ENCODE measurements at places on chromosomes 7 and 10.

DNA sequence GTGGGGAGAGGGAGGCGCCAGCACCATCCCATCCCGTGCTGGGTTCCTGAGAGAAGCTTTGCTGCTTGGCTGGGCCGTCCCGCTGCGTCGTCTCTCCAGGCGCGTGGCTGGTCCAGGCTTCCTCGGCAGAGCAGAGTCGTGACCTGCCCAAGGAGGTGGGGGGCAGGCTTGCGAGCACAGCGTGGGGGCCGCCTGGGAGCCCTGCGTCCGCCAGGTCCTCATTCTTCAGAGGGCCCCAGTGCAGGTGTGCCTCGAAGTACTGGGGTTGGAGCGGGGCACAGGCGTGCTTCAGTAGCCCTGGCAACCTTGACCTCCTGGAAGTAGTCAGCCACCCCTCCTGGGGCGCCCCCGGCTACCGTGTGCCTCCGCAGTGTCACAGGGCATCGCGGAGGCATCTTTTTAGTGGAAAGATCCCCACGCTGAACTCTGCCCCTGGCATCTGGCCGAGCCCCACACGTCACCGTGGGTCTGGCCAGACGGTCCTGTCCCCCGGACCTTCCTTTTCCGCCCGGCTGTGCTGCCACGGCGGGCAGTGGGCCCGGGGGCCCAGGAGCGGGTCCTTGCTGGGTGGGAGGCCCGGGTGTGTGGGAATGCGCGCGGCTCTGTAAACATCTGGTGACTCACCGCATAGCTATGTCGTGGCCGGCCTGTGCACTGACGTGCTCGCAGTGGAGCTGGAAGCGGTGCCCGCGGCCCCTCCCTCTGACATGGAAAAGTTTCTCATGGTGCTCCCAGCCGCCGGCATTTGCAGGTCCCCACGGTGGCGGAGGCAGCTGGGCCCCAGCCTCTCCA is 6.4 kb downstream of the MAFK start:
- DNase-seq = no peak

GRCh38 chr7:102197161-102197560 is 89.5 kb upstream of the SH2B2 start:
- no peak for DNase-seq

DNA sequence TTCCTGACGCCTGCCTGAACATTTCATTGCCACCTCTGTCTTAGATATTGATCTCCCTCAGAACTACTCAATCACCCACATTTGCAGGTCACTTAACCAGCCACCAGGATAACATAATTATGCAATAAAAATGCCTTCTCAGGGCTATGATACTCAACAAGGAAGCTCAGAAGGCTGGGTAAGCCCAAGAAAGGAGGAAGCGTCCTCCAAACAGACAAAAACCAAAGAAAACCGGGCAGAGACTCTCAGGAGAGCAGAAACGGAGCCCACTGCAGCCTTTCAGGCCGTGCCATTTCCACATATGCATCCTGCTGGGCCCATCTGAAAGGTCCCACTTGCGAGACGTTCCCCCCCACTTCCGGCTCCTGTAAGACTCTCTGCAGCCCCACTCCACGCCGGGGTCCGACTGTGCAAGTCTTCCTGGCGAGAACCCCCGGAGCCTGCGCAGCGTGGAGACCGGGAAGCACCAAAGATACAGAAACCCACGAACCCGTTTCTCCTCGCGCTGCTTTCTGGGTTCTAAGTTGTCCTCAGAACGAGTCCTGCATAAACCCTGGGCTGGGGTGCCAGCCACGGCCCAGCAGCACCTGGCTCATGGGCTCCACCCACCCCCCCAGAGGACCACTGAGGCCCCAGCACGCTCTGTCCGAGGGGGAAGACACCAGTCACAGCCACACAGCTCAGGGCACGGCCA is 83.7 kb downstream of the DIP2C start:
- no peak for DNase-seq

DNA sequence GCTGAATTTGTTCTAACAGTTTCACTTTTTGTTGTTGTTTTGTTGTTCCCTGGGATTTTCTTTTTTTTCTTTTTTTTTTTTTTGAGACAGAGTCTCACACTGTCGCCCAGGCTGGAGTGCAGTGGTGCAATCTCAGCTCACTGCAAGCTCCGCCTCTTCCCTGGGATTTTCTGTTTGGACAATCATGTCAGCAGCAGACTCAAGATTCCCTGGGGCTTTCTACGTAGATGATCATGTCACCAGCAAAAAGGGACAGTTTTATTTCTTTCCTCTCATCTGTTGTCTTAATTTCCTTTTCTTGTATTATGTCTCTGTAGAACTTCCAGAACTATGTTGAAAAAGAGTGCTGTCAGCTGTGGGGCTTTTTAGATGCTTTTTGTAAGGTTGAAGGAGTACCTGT is 241.4 kb downstream of the TNS3 start:
- DNase-seq = no peak

DNA sequence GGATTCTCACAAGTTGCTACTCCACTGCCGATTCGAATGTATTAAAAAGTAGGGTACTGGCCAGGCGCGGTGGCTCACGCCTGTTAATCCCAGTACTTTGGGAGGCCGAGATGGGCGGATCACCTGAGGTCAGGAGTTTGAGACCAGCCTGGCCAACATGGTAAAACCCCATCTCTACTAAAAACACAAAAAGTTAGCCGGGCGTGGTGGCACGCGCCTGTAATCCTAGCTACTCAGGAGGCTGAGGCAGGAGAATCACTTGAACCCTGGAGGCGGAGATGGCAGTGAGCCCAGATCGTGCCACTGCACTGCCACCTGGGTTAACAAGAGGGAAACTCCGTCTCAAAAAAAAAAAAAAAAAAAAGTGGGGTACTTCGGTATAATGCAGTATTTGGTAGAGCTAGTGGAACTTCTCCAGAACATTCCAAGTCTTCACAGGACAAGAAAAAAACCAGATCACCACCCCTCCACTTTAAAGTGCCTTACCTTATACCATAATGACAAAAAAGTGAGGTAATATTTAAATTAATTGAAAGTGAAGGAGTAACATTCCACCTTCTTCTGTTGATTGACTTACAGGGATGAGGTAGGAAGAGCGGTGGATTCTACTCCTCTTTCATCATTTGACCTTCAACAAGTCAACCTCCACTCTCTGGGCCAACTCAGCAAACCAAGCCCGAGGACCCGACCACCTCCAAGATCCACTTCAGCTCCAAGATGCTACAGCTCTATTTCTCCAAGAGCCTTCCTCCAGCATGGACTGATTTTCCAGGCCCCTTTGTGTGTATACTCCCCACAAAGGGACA is 2.0 kb downstream of the BAZ1B start:
- DNase-seq = no peak

- peak; percentile 8 for DNase-seq
Measured at GRCh38 chr7:75762350-75762917, 9.6 kb downstream of the CCL26 start.

DNA sequence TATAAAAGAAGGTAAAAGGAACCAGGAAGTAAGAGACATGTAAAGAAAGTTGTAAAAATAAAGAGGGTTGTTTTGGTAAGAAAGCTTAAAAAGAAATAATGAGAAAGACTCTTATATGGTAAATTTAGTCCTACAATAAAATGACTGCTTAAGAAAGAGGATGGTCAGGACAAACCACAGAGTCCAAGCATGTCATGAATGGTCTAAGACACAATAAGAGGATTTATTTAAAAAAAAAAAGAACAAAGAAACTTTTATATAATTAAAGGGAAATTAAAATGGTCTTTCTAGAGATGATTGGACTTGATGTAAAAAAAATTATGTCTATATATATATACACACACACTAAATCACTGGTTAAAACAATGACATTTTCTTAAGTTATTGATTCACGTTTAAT is 18.2 kb downstream of the ATAD1 start:
- DNase-seq = no peak

DNA sequence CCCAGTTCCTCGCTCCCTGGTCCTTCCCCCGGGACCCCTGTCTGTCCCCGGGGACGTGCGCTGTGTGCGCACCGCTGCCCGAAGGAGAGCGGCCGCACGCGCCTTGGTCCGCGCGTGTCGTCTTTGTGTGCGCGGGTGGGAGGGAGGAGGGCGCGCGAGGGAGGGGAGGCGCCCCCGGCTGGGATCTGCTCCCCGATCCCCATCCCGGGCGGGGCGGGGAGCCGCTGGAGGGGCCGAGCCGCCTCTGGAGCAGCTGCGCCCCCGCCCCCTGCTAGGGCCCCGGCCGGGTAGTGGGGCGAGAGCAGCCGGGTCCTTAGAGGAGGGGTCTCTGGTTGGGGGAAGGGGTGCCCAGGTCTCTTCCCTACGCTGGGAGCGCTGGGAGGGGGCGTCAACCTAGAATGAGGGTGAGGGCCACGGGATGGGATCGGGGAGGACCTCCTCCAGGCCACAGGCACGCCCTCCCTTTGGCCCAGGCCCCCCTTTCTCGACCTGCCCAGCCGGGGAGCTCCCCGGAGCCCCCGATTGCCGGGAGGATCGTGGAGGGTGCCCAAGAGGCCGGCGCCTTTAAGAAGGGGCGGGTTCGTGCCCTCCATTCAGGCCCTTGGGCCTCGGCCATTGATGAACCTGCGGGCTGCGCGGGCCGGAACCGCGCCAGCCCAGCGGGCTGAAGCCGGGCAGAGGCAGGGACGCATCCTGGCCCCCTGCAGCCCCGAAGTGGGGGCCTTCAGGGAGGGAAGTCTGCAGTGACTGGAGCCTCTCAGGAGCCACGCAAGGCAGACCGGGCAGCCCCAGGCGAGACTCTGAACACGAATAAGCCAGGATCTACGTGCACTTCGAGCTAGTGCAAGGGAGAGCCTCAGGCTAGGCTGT is 678 bp downstream of the SH2B2 start:
- DNase-seq = no peak

DNA sequence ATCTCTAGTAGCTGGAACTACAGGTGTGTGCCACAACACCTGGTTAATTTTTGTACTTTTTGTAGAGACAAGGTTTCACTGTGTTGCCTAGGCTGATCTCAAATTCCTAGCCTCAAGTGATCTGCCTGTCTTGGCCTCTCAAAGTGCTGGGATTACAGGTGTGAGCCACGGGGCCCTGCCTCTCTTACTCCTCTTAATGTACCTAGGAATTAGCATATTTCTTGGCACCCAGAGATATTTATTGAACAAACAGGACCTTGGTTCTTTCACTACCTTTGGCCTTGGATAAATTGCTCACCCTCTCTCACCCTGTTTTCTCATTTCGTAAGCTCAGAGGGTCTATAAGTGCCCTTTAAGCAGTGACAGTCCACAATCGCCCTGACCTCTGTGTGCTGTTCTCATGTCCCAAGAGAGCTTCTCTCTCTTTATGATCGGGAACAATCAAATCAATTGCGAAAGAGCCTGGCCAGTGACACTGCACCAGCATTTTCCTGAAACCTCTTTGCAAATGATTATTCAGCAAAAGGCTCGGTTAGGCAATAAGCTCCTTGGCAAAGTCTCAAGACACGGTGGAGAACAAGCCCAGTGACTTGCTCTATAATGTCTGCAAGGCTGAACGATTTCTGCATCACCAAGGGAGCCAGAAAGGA is 117.7 kb downstream of the APBB1IP start:
- DNase-seq = no peak

GRCh38 chr10:69338547-69339450 is 60.5 kb downstream of the HK1 start:
- DNase-seq = no peak

DNA sequence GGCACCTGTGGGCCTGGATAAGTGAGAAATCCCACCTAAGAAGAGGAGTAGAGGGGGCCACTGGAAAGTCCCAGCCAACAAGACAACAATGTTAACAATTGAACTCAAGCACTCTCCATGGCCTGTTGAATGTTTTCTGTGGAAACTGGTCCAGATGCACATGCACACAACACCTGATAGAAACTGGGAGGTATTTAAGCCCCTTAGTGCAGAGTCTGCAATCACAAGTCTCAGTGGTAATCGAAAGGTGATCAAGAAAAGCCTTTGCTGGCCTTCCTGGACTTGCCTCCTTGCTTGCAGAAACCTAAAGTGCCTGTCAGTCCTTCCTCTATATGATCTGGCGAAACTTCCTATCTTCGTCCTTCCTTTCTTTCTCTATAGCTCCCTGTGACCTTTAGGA is 30.6 kb upstream of the HNRNPH3 start:
- DNase-seq = no peak

DNA sequence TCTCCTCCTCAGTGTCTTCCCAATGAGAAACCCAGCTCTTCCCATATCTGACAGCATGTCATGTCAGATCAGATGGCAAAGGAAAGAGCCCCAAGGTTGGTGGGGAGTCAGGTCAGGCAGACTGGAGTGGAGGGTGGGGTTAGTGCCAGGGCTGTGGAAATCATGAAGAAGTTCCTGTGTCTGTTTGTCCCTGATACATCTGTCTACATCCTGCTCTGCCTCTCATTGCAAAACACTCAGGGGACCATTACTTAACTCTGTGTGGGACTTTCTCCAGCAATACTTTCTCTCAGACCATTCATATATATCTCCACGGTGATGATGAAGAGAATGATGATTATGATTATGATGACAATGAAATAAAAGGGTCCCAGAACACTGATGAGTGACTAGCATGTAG is 3.3 kb downstream of the PRRT4 start:
- no peak for DNase-seq

DNA sequence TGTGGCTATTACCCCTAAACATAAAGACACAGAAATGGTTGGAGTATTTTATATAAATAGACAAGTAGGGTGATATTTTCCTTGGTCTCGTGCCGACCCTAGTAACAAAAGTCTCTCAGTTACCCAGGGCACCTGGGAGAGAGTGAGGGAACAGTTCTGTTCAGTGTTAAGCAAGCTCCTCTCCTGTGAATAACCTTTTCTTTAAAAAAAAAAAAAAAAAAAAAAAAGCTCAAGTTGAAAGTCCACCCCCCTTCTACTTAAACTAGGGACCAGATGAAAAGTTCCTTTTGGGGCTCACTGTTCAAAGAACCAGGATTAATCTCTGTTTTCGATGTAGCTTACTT is 636.9 kb upstream of the GALNT17 start:
- DNase-seq = no peak

DNA sequence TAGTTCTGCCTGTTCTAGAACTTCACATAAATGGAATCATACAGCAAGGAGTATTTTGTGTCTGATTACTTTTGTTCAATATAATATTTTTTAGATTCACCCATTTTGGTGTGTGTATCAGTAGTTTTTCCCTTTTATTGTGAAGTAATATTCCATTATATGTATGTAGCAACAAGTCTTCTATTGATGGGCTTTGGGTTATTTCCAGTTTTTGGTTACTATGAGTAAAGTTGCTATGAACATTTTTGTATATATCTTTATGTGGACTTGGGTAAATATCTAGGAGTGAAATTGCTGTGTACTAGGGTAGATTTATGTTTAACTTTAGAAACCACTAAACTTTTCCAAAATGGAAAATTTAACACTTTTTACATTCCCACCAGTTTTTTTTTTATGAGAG is 35.7 kb downstream of the ADK start:
- DNase-seq = no peak

DNA sequence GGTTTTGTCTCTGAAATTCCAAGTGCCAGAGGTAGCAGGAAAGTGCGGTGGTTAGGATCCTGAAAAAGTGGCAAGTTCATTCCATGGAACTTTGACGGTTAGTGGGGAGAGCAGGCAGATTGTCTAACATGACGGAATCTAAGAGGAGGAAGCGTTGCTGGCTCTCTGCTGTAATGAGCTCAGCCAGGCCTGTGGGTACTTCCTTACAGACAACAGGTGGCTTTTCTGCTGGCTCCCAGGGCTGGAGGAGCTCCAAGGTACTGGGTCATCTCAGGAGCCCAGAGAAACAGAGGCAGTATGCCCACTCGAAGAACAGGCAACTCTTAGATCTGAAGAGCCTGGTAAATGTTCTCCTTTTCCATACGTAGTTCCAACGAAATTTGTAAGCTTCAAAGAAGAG is 3.1 kb upstream of the AIFM2 start:
- no peak for DNase-seq

All from NCI-H510A (cell line).